ENCODE measurements at places on chromosomes 1 and 21.
A peak's percentile ranks its signal among the peaks of the same experiment; 100 is the strongest.

- DNase-seq, result no peak
Measured at GRCh38 chr21:21268061-21268471, 269.9 kb downstream of the NCAM2 start.

DNA sequence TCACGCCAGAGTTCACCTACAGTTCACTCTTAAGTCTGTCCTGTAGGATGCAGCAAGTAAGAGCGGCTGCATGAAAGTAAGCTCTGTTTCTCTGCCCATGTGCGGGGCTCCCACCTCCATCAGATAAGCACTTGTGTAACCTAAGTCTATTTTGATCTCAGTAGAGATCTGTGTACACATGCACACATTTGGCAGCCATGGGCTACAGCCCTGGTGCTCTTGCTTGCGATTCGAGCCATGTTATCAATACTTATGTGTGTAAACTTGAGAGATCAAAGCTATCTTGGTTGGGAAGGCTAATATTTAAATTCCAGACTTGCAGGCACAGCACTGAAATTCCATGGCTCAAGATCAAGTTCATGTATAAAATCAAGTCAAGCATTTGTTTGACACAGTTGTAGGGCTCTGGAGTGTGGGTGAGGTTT, 244.7 kb upstream of the FGGY start:
- DNase-seq, result no peak

DNA sequence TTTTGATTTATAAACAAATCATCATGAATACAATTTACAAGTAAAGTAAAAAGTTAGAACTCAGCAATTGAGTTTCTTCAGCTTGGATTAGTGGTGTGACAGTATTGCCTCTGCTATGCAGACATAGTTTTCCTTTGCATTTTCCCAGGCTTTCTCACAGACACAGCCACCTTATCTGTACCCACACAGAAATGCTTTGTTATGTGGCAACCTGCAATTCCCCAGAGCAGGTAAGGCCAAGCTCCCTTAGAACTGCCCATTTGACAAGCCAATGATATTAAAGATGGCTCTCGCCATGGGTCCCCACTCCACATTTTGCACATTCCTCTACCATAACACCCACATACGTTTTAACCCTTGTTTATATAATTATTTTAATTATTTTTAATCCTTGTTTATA, 14.2 kb downstream of the FMO5 start:
- DNase-seq, result no peak

GRCh38 chr1:191851799-191852595, 306.3 kb upstream of the RGS18 start:
- DNase-seq, result no peak

GRCh38 chr1:230584660-230585059, 57.6 kb upstream of the COG2 start:
- no peak for DNase-seq

DNA sequence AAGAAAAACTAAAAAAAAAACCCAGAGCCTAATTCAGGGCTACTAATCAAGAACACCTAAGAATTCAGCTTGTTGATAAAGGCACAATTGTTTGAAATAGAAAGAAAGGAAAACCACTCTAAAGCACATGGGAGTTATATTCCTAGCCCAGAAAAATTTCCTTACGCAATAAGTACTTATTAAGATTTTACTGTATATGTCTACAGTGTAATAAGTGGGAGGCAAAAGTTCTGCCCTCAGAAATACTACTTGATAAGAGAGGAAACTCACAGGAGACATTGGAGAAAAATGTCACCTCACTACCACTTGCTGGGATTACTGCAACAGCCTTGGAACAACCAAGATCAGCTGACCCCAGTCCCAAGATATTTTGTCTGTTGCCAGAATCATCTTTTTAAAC, 66.1 kb downstream of the IARS2 start:
- DNase-seq, result no peak

DNA sequence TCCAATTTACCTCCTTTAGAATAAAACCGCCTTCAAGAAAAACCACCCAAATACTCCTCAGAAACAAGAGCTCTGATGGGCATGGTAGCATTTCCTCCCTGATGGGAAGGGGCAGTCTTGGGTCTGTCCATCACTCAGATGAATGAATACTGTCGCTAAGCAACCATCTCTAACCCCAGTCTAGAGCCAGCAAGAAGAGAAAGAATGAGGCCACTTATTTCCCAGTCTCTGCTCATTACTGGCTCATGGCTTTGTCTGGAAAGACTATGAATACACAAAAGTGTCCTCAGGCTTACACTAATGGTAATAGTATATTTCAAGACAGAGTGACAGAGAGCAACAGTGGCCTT, 51.0 kb upstream of the F3 start:
- DNase-seq, result no peak

DNA sequence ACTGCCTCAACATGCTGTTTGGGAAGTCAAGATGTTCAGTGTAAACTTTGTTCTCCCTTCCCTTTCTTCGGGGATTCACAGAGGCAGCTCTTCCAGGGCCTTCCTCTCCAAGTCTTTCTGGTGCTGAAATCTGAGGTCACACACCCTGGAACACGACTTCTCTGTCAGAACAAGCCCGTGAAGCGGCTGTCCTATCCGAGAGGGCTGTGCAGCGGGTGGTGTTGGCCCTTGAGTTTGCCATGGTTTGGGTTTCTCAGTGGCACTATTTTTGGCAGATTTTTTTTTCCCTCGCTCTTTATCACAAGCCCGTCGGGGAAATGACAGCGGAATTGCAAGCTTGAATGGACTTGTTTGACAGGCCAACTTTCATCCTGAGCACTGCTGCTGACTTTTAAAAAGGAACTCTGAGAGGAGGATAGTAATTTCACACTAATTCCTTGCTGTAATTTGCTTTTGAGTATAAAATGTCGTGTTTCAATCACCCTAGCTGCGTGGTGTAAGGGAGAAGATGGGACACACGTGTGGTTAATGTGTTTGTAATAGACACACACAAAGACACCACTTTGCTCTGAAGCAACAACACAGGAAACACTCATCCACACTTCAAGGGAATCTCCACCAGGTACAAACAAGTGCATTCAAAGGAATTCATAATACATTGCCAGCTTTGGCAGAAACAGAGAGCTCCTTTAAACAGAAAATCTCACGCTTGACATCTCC, 60.1 kb upstream of the TARBP1 start:
- no peak for DNase-seq

GRCh38 chr1:111372336-111372965, 55.1 kb downstream of the OVGP1 start:
- no peak for DNase-seq

DNA sequence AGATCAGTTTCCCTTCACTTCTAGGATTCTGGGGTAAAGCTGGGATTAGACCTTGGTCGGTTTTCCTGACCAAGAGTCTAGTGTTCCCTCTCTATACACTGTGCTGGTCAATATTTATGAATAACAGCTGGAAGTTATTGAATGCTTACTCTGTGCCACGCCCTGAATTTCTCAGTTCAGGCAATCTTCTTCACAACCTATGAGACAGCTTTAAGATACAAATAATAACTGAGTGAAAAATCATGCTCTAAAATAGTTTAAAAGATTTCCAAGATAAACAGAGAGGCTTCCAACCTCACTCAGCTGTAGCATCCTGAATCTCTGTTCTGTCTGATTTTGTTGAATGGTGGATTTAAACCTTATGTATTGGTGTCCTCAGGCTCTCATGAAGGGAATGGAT, 72.2 kb downstream of the GNG12 start:
- no peak for DNase-seq

DNA sequence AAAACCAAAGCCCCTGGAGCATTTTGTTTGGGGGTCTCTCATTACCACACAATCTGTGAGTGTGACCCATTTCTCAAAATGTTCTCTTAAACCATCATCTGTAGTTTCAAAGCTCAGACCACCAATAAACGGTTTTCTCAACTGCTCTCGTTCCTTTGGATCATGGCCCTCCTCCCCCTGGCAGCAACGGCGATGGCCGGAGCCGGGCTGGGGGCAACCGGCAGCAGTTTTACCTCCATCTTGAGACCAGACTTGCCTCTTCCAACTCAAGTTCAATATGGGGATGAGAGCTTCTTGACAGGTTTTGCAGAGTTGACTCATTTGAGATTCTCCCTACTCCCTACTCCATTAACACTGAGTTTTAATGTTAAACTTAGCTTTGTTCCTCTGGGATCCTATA, 29.7 kb downstream of the LRRC42 start:
- no peak for DNase-seq

DNA sequence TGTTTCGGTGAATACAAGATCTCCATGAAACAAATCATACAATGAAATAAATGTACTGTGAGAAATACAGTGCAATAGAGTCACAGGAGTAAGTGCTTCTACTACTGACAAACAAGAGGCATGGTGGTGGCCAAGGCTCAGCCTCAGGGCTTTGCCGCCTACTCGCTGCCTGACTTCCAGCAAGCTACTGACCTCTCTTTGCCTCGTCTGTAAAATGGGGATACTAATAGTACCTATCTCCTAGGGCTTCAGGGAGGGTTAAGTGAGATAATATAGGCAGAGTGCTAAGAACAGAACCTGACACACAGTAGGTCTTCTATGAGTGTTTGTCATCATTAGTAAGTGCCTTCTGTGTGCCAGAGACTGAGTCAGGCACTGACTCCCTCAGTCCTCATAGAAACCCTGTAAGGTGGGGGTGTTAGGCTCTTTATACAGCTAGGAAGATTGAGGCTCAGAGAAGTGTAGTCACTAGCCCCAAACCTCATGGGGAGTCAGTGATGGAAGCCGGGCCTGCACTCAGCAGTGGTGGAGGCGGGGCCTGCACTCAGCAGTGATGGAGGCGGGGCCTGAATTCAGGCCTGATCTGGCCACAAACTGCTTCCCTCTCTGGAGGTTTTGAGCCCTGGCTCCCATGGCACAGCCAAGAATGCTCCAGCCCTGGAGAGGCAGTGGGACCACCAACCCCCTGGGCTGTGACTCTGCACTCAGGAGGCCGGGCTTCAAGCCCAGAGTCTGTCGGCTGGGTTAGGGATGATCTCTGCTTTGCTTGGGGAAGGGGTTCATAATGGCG, 6.8 kb downstream of the BSND start:
- peak; percentile 21 for DNase-seq

- peak; percentile 26 for DNase-seq
Measured at GRCh38 chr1:121516234-121516967, 331.6 kb downstream of the SRGAP2C start.

- no peak for DNase-seq
Measured at GRCh38 chr1:236400061-236400603, 6.0 kb downstream of the EDARADD start.

- no peak for DNase-seq
Measured at GRCh38 chr1:91735266-91735845, 150.6 kb downstream of the TGFBR3 start.

- DNase-seq, result no peak
Measured at GRCh38 chr1:117815926-117816325, 113.5 kb downstream of the GDAP2 start.

DNA sequence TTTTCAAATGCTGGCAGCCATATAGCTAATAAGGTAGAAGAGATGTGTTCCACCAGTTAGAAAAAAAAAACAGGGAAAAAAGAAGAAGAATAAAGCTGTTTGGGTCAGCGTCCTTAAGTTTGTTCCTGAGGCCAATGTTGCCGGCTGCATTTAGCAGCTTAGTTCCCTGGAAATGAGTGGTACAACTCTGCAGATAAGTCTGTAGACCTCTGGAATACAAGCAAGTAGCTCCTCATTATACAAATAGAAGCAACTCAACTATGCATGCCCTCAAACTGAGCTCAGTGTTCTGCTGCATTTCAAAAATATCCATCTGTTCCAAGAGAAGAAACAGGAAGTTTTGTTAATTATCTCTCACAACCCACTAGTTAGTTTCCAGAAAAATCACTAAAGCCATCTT, 181.2 kb upstream of the PKN2 start:
- DNase-seq, result no peak

DNA sequence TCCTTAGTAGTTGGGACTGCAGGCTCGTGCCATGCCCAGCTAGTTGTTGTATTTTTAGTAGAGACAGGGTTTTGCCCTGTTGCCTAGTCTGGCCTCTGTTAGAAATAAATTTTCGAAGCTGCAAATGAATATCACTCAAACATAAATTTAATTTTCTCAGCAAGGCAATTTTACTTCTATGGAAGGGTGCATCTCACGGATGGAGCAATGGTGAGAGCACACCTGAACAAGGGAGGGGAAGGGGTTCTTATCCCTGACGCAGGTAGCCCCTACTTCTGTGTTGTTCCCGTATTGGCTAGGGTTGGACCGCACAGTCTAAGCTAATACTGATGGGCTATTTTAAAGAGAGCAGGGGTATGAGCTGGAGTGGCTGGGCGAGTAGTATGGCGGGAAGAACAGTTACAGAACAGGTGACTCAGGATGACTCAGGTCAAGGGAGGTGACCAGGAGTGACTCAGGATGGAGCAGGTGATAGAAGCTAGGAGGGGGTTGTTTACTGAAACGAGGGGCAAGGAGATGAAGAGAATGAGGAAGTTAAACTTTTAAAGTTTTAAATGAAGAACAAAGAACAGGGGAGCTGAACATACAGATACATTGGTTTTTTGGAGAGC, 7.5 kb downstream of the MDM4 start:
- peak; percentile 41 for DNase-seq

- DNase-seq, result no peak
Measured at GRCh38 chr1:222557148-222557547, 9.2 kb upstream of the HHIPL2 start.

GRCh38 chr1:246775531-246776385, 51.5 kb downstream of the SCCPDH start:
- no peak for DNase-seq

DNA sequence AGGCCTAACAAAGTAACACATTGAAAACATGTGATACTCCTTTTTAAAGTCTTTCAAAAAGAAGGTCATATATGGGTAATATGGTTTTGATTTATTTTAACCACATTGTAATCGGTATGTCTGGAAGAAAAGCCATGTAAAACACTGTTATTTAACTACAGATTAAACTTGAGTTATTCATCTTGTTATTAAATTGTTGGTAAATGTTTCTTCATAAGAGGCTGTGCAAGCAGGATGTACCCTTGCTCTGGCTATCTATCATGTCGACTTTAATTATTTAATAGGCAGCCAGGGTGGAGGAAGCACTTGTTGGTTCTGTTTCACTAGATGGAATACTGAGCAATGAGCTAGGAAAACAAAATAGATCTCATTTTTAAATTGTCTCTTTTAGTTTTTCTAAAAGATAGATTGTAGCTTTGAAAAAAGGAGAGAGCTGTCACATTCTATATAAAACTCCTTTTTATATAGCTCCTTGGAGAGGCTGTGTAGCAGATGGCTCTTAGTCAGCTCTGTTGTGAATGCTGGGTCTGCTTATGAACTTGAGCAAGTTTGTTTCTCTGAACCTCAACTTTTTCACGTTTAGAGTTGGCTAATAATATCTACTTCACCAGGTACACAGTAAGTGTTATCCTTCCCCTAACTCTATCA, 39.5 kb downstream of the LRRC8B start:
- no peak for DNase-seq

DNA sequence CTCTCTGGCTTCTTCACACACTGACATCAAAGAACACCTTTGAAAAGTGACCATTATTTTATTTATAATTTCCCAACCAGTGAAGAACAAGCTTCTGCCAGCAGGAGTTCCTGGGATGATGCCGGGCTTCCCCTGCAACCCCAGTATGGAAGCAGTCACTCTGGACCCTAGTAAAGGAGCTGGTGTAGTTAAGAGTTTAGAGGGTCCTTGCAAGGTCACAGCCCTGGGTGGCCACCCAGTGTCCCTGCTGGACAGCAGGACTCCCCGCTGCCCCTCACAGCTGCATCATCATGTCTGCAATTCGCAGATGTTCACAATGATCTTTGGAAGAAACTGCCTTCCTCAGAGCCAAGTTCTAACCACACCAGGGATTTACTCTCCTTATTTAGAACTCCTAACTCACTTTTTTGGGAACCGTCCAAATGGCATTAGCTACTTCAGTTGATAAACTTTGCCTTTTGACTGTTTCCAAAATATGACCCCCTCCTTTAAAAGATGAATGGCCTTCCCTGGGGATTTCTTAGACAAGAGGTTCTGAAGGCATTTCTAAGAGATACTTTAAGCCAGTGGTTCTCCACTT, 90.6 kb downstream of the HIVEP3 start:
- no peak for DNase-seq
